Left ventricle myocardium superior (tissue), 1 donor: ENCODE measurements at places on chromosomes 2 and 18.
A peak's percentile ranks its signal among the peaks of the same experiment; 100 is the strongest.

DNA sequence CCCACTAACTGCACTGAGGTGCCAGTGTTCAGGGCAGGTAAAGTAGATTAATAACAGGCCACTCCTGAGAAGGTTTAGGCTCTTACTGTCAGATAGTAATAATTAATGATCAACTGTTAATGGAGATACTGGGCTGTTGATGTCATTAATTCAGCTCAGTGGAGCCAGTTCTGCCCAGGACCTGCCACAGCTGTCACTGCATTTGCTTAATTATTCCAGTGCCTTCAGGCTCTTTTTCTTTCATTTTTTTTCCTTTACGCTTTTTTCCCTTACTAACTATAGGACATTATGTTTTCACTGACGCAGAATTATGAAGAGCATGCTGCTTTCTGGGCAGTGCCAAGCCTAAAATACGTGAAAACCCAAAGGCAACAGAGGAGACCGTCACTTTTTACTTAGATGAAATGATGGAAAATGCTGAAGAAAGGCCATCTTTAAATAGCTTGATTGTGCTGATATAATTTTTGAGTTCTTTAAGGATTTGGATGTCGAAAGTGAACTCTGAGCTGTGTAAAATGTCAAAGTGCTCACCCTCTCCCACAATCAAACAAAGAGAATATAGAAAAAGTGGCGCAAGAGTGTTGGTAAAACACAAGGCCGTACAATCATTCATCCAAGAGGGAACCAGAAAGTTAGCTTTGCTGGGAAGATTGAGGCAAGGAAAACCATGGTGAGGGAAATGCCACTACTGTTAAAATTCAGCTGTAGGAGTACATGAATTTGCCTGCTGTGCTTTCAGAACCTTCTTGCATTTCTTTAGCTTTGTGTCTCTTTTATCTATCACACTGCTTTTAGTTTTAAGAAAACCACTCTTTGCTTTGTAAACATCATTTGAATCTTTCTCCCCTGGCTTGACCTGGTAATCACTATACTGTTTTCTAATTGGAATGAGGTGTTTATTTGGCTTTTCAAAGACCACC, 192.0 kb upstream of the ZEB2 start:
- no peak for DNase-seq

DNA sequence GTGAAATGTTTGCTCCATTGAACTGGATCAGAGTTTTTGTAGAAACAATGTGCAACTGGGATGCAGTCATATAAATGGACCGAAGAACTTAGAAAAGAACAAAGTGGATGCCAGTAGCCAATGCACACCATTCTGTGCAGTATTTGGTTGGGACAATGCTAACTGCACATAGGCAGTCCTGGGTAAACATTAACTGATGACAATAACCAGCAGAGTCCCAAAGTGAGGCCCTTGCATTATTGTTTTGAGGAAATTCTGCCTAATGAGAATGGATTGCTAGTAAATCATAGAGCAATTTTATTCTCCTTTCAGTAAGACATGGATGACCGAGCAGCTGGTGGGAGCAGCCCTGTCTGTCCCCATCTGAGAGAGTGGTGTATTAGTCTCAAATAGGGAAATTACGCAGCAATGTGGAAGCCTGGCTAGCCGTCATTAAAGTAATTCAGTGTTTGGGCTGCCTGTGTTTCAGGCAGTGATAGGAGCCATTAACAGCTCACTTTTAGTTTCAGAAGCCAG, 94.9 kb downstream of the KCTD1 start:
- DNase-seq = no peak

GRCh38 chr2:239072786-239073185, 224.9 kb downstream of the TWIST2 start:
- DNase-seq = no peak

- DNase-seq = no peak
Observed at GRCh38 chr2:159616286-159616701, at the start of gene BAZ2B. Gene BAZ2B, minus strand, starts transcription at chr2:159616548. Its CDS starts 137,829 bp downstream, at chr2:159478719.

DNA sequence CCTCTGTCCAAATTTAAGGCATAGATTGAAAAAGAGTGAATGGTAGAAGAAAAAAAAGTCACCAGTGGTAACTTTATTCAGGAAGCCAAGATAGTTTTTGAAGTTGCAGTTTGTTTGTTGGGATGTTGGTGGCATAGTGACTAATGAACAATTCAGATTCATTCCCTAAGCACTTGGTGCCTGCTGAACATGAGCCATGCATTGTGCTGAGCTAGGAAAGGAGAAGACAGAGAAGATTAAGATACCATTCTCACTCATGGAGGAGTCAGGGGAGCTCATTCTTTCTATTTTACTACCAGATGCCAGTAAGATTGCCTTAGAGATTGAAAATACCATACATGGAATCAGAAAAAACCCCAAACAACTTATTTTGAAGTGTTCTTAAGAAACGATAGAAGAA, 25.1 kb downstream of the MEIS1 start:
- no peak for DNase-seq

DNA sequence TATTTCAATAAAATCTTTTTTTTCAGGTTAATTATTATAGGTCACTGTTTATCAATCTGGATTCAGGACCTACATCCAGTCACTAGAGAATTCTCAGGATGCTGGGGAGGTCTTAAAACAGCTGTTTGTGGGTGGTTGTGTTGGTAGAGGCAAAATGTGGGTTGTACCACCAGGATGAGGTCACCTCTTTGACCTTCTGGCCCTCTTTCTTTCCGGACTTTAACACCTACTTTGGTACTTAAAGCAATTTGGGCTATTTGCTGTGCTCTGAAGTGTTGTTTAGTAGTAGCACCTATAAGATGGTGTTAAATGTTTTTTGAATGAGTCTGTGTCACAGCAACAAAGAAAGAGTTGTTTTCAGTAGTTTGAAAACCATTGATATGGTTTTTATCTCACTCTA, 14.6 kb downstream of the EML4 start:
- no peak for DNase-seq

GRCh38 chr2:96822786-96823185, 6.7 kb downstream of the CNNM3 start:
- no peak for DNase-seq

DNA sequence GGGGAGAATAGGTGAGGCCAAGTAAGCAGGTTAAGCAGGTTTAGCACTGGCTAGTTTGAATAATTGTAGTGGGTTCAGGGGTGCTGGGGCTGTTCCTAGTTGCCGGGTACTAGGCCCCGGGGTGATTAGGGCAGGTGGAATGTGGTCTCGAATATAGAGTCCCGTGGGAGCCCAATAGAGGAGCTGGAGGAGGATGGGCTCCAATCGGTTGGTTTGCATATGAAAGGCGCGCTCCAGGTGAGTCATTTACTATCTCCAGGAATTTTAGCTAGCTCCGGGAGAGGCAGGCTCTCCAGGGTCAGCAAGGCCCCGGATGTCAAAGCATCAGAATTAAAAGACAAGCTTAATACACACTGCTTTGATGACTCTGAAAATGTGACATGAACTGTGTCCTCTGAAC, 304.0 kb downstream of the ZNF521 start:
- no peak for DNase-seq

- DNase-seq = peak; percentile 13
Observed at GRCh38 chr2:120818441-120818920, 82.8 kb downstream of the GLI2 start.

- no peak for DNase-seq
Observed at GRCh38 chr2:54685263-54685775, 38.1 kb upstream of the EML6 start.

GRCh38 chr2:174112073-174112472, 136.3 kb downstream of the OLA1 start:
- no peak for DNase-seq

DNA sequence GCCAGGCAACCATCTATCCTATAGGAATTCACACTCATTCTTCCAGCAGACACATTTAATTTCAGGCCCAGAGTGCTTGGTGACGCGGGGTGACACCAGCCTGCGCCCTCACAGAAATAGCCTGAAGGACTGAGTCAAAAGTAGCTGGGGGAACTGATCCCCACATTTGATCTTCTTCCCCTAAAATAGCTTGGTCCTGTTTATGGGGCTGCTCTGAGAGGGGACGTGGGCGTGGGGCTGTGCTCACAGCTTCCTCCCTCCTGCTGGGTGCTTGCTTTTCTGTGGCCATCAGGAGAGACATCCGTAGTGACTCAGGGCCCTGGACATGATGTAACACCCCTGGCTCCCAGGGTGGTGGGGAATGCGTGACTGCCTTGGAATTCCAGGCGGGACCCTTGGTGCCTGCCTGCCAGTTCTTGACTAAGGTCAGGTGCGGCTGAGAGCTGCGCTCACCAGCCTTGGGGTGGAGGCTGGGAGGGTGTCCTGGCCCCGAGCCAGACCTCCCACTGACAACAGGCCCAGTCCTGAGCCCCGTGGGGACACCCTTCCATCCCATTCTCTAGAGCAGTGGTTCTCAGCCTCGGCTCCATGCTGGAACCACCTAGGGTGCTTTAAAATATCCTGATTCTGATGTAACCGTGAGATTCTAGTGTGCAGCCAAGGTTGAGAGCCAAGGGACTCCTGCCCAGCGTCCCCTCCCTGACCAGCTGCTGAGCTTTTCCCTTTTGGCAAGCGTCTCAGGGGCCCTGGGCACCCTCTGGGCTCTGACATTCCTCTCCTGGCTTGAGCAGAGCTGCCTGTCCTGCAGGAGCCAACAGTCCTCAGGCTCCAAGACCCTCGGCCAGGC, 47.4 kb upstream of the SMAD7 start:
- DNase-seq = peak; percentile 71

- DNase-seq = no peak
Observed at GRCh38 chr18:50590593-50590992, 30.7 kb downstream of the MAPK4 start.

DNA sequence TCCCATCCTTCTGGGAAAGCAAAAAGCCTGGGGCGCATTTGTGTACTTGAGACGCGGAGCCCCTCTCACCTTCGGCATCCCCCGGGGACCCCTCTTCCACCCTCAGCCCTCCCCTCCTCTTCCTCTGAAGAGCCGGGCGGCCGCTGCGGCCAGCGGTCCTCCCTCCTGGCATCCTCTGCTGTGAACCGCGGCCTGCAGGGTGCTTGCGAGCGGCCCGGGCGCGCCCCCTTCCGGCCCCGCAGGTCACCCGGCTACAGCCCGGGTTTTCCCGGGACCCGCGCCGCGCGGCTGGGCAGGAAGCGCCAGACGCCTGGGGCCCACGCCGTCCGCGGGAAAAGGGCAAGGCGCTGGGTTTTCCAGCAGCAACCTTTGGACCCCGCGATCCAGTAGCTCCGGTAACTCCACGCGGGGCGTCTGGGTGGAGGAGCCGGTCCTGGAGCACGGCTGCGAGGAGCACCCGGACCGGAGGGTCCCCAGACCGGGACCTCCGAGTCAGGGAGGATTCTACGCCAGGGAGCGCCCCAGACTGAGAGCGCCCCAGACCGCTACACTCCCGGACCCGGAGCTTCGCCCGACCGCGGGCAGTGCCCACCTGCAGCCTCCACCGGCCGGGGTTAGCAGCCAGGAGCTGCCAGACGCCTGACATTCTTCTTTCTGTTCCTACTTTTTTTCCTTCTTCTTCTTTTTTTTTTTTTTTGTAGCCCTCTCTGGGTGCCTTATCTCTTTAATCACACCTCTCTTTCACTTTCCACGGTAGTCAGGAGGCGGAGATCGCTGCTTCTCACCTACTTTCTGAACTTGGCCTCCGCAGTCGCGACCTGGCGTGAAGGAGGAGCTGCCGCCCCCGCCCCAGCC, at the start of gene IL18R1:
Gene IL18R1, plus strand, starts transcription at position 271 of the 855 bp plus-strand sequence. CDS start 6,865 bp downstream, outside the sequence.
- DNase-seq = peak; percentile 89

- DNase-seq = no peak
Observed at GRCh38 chr2:137980459-137980858, 16.2 kb downstream of the HNMT start.

DNA sequence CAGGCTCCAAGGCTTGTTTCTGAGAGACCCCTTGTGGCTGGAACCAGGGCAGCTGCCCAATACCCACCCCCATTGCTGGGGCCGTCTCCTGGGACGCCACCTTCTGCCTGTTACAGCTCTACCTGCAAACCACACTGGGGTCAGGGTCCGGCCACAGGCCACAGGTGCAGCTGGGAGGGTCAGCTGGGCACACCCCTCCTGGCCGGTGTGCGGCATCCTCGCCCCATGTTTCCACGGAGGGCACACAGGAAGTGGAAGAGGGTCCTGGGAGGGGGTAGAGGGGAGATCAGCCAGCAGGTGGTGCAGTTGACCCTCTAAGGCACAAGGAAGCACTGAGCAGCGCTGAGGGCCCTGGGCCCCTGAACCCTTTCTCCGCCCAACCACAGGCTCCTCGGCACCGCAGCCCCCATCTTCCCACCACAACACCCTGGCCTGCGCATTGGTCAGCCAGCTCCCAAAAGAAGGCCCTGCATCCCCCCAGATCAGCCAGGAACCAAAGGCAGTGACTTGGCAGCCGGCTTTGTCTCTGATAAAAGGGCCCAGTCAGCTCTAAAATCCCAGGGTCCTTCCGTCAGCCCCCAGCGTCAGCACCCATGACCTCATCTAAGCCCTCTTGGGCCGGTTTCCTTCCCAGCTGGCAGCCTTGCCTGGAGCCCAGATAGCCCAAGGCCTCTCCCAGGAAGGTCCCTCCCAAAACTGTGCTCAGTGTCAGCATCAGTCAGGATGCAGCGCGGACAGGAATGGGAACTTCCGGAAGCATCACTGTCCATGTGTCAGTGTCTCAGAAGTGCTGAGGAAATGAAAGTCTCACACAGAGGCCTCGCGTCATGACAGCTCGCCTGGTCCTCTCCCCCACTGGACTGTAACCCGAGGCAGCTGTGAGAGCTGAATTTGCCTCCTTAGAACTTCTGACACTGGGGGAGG, 1.7 kb downstream of the ERFE start:
- peak; percentile 24 for DNase-seq

DNA sequence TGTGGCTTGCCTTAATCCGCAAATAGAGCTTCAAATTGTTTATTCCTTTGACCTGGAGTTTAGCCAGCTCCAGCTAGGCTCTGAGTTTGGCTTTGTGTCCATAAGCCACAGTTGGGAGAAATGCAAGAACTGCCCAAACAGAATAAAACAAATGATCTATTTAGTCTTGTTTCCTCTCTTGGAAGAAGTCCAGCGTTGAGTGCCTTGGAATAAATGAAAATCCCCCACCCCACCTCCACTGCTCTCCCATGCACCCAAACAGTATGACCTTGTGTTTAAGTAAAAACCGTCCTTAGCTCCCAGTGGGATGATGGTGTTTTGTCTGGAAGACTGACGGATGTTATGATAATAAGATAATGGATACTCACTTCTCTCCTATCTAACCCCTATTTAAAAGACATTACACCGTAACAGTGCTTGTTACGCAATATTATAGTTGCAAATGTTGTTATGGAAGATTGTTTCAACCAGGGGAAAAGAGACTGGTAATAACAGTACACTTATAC, 3.2 kb upstream of the SERPINE2 start:
- no peak for DNase-seq

GRCh38 chr2:11552260-11552638, 18.4 kb downstream of the GREB1 start:
- DNase-seq = no peak

DNA sequence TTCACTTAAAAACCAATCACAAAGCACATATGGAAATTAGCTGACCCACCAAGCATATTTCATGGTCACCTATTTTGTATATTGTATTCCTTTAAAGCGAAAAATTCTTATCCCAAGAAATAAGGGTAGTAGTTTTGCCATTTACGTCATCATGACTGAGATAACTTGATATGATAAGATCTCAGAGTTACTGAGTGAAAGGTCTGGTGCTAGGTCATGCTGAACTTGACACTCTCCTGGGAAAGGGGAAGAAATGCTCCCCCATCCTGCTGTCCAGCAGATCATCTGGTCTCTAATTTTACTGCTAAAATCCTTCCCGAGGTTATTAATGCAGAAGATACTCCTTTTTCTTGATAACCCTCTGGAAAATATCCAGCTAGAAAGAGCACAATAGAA, 78.3 kb downstream of the BCL2 start:
- DNase-seq = no peak

GRCh38 chr2:53233759-53234547, 533.7 kb upstream of the CHAC2 start:
- no peak for DNase-seq

GRCh38 chr2:83168377-83168776, 1290.7 kb downstream of the SUCLG1 start:
- no peak for DNase-seq

- DNase-seq = no peak
Observed at GRCh38 chr2:67255933-67256615, 141.1 kb upstream of the ETAA1 start.
